Activated naive CD4-positive, alpha-beta T cell treated with anti-CD3 and anti-CD28 coated beads, Interleukin-2, amount 50 U/mL, for 72 hours (primary cell): ENCODE measurements at places on chromosomes 2 and 18. TPM values are rescaled to one million over a fixed set of nuclear protein-coding genes. Genes with fewer than 3 reads are reported as not detected.

- no peak for DNase-seq
These were observed 125.8 kb downstream of the CABLES1 start for GRCh38 chr18:23260926-23261590.

DNA sequence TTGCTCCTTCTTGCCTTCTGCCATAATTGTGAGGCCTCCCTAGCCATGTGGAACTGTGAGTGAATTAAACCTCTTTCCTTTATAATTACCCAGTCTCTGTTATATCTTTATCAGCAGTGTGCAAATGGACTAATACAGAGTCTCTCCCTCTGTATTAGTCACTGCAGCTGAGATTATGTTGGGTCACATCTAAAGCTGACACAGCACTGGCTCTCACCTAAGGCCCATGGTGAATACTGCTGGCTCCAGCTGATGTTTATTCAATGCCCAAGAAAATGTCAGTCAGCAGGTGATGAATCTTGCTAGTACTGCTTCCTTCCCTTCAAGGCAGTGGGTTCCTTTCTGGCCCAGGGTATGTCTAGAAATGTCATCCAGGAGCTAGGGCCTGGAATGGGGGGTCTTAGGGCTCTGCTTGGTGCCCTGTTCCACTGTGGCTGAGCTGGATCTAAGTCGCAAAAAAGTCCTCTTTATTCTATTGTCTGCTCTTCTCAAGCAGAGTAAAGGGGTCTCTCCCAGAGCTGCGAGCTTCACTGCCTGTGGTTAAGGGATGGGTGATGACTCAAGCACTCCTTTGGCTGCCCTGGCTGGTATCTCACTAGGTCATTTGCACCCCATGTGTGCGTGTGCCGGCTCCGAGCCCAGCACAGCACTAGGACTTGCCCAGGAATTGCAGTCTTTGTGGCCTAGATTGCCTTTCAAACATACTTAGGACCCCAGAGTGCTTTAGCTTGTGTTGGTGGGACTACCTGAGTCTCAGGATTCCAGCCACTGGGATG lies 29.9 kb downstream of the PPP1R1C start:
- DNase-seq, result no peak

- DNase-seq, result no peak
These were observed 329.6 kb upstream of the ID2 start for GRCh38 chr2:8352296-8352695.

- DNase-seq, result no peak
These were observed 3.7 kb downstream of the ANKRD23 start for GRCh38 chr2:96839875-96840850.

DNA sequence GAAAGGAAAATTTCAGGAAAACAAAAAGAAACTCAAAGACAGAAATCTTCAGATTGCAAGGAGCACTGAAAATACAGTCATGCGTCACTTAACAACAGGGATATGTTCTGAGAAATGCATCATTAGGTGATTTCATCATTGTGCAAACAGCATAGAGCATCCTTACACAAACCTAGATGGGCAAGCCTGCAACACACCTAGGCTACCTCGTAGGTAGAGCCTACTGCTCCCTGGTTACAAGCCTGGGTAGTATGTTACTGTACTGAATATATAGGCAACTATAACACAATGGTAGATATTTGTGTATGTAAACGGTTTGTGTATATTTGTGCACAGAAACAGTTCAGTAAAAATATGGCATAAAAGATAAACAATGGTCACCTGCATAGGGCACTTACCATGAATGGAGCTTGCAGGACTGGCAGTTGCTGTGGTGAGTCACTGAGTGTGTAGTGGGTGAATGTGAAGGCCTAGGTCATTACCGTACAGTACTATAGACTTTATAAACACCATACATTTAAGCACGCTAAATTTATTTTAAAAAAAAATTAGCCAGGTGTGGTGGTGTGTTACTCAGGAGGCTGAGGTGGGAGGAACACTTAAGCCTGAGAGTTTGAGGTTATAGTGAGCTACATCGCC lies 33.4 kb downstream of the SFXN5 start:
- no peak for DNase-seq

GRCh38 chr2:53347269-53347668 lies 420.3 kb upstream of the CHAC2 start:
- DNase-seq, result no peak

Gene OTOS
- not detected for total RNA-seq

Gene ALLC
- not detected for total RNA-seq
